ENCODE measurements at places on chromosomes 7 and 10.

DNA sequence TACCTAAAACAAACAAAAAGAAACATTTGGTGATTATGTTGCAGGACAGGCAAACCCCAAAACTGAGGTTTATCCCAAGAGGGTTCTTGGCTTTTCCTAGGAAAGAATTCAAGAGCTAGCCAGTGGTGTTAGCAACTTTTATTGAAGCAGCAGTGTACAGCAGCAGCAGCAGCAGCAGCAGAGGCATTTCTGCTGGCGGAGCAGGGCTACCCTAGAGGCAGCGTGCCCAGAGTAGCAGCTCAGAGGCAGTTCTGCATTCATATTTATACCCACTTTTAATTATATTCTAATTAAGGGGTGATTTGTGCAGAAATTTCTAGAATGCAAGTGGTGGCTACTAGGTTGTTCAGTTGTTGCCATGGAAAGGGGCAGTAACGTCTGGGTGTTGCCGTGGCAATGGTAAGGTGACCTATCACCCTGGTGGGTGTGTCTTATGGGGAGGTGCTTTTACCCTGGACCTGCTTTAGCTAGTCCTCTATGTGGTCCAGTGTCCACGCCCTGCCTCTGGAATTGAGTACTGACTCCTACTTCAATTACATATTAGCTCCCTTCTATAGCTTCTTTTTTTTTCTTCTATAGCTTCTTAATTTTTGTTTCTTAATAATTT is 53.9 kb downstream of the VCL start:
- DNase-seq, result no peak

DNA sequence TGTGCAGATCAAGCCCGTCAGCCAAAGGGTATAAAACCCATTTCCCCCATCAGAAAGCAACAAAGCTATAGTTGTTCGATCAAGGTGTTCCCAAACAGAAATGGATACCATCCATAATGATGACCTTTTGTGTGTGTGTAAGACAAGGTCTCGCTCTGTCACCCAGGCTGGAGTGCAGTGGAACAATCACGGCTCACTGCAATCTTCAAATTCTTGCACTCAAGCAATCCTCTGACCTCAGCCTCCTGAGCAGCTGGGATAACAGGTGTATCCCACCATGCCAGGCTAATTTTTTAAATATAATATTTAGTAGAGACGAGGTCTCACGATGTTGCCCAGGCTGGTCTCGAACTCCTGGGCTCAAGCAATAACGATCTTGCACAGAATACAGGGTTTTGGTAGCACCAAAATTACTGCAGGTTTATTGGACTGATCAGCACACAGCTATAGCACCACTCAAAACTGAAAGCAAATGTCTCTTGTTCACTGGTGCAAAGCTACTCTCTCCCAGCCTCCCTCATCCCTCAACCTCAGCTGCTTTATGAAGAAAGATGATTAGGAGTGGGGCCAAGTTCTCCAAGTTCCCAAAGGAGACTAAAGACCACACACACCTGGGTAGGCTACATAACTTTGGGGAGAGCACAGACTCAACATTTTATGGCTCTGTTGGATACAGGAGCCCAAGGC is 80.5 kb downstream of the ABI1 start:
- no peak for DNase-seq

DNA sequence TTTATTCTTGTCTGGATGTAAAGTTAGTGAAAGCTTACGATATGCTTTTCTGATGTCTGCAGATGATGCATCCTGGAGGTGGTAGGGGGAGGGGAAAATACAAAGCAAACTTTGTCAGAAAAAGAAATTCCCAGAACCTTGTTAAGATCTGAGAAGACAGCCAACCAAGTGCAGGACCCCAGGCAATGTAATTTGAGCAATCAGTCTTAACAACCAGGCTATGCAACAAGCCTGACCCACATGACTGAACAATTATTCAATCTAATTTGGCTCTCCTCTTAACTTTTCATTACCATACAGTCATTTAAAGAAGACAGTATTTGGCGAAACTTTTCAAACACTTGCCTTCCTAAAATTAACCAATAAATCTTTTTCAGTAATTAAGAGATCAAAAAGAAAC is 74.5 kb downstream of the DNAJC1 start:
- no peak for DNase-seq

- DNase-seq, result no peak
Observed at GRCh38 chr7:24709585-24710360, 47.5 kb downstream of the GSDME start.

All from CD4-positive, alpha-beta T cell treated with Interferon gamma for 1 hour (primary cell).